ENCODE measurements at places on chromosomes 16 and 17.

DNA sequence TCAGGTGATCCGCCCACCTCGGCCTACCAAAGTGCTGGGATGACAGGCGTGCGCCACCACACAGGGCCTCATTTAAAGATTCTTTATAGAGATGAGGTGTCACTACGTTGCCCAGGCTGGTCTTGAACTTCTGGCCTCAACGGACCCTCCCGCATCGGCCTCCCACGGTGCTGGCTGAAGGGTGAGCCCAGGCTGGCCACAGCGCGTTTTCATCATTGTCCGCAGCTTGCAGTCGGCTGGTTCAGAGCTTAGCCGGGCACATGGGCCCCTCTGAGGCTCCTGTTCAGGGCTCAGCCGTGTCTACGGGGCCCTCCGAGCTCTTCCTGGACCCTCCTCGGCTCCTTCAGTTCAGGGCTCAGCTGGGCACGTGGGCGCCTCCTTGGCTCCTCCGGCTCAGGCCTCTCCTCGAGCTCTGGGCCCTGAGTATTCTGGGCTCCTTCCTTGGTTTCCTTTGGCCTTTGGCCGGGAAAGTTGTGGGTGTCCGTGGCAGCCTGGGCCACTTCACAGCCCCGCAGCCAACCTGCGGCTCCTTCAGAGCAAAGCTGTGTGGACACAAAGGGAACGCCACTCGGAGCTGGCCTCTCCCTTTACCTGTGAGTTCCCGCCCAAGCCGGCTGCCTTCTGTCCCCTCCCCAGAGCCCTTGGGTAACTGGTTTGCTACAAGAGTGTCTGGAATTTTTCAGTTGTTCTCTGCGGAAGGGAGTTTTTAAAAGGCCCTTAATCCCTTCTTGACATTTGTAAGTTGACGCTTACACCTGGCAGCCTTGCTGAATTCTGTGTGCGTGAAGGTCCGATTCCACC lies 1.2 kb upstream of the MSLN start:
- DNase-seq, result no peak

- DNase-seq, result no peak
Observed at GRCh38 chr17:44465897-44466296, 37.3 kb downstream of the GPATCH8 start.

GRCh38 chr17:12998874-12999273 lies 19.0 kb downstream of the ELAC2 start:
- no peak for DNase-seq

GRCh38 chr16:67034487-67034886 lies 5.5 kb downstream of the CBFB start:
- no peak for DNase-seq

- no peak for DNase-seq
Observed at GRCh38 chr17:61449707-61450640, 2.2 kb upstream of the TBX4 start.

DNA sequence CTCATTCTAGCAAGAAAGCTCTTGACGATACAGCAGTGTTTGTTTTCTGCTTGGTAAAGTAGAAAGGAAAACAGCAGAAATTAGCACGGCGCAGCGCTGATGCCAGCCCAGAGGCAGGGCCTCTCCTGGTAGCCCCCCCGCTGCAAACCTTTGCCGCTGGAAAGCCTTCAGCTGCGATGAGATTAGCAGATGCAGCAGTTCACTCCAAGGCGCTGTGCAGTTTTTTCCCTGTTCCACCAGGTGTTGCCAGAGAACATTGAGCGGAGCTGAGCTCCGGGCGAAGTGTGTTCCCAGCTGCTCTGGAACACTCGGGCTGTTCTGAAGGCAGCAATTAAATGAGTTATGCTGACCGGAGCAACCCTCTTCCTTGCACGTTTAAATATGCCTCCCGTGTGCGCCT lies 72.5 kb downstream of the RBFOX1 start:
- peak; percentile 54 for DNase-seq

DNA sequence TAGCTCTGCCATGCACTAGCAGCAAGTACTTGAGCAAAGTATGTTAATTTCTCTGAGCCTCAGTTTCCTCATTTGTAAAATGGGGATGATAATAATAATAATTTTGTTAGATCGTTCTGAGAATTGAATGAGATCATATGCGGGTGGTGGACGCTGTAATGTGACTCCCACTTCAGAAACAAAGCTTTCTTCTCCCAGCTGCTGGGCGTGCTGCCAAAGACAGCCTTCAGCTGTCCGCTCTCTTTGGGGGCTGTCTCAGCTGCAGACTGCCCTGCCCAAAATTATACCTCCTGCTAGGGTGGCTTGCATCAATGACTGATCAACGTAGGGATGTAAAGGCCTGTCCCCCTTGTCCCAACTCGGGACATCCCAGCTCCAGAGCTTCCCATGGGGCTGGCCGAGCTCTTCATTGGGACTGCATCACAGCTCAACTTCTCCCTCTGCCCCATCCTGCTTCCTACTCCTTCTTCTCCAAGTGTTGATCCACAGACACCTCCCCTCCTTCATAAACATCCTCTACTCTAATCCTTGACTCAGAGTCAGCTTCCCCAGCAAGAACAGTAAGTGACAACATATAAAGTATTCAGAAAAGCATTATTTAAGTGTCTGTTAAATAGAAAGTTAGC lies 30.7 kb upstream of the CDH5 start:
- DNase-seq, result peak; percentile 89

DNA sequence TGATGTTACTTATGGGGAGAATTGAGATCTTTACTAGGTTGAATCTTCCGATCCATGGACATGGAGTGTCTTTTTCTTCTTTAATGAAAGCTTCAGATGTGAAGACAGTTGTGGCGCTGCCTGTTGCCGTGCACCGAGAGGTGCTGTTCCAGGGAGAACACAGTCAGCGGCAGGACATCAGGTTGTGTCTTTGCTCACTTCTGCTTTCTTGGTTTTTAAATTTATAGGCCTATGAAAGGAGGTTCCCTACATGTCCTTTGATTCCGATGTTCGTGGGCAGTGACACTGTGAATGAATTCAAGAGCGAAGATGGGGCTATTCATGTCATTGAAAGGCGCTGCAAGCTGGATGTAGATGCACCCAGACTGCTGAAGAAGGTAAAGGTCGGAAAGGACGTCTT lies 49.8 kb downstream of the SEC14L1 start:
- no peak for DNase-seq

GRCh38 chr17:45790296-45790922 lies 6.3 kb downstream of the CRHR1 start:
- DNase-seq, result no peak

DNA sequence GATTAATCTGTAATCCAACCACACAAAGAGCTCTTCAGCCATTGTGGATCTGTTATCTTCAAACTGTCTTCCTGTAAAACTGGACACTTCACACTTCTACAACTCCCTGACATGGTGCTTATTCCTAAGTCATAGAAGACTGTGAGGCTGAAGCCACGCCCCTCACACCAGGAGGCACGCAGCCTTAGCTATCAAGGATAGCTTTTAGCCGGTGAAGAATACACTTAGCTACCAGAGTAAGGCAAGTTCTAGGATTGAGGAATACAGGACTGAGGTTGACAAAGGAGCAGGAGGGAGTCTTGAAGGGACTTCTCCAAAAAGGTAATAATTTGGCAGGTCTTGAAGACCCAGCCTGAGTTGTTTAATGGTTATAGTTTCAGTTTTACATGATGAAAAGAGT lies 79.8 kb upstream of the GAS7 start:
- no peak for DNase-seq

DNA sequence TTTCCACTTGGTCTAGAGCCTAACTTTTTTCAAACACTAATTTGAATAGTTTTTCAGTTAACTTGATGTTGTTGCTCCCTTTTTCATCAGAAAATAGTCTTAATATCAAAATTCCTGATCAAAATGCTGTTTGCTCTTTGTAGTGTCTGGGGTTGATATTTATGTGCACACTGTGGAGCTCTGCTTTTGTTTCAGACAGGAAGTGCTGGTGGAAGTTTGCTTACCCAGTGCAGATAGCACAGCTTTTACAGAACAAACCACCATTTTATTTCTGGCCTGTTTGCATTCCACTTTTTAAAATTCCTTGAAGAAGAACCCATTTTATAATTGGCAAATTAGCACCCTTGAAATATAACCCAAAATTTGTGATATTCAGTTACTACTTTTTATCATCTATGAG lies 125.4 kb downstream of the MRTFB start:
- no peak for DNase-seq

GRCh38 chr17:2710803-2711607 lies 559 bp downstream of the CLUH start:
- no peak for DNase-seq

DNA sequence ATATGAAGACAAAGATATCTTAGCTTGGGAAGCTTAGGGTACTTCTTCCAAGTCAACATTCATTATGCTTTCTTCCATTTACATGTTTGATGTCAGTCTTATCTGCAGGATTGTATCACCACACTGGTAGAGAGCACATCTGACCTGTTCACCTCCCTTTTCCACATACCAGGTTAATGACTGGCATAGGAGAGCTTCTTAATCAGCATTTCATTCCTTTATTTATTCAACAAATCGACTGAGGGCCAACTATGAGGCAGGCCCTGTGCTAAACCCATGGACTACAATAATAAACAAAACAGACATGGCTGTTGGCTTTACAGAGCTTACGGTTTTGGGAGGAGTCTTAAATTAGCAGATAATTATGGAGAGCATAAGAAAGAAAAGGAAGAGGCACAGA lies 378.1 kb upstream of the CDH11 start:
- DNase-seq, result no peak

DNA sequence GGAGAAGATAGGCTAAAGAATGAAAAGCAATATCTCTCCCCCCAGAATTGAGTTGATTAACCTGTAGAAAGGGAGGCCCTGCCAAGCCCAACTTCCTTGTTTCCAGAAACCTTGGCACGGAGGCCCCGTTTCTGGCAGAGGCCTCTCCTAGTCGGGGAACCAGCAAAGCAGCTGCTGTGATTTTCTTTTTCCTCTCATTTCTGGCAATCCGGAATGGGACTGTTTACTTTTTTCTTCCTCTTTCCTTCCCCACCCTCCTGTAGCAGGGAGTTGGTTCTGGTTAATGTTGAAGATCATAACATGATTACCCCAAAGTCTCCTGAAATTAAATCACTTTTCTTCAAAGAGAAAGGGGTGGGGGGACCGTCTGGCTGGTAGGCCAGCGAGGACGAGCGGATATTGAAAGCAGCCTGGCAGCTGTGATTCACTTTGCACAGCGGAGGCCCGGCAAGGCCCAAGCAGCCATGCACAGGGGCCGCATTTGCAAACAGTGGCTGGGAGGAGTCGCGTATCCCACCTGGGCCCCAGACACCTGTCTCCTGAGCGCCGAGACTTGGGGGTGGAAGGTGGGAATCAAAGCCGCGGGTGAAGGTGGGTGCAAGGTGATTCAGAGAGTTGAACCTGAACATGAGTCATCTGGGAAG lies 51.5 kb downstream of the NTN1 start:
- no peak for DNase-seq

DNA sequence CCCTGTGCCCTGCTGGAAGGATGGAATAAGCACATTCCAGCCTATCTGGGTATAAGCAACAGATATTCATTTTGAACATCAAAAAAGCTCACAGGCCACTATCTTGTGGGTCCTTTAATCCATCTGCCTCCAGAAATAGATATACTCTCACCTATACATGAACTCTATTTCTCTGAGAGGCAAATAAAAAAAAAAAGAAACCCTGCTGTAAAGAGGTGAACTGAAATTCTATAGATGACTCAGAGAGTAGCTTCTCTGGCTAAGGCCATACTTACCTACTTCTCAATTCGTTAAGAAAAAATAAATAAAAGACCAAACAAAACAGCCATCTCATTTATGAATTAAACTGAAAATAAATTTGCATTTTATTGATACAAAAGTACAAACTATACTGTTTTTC lies 86.3 kb downstream of the DYNLRB2 start:
- no peak for DNase-seq

GRCh38 chr17:75273977-75274708 lies 3.1 kb upstream of the MIF4GD start:
- DNase-seq, result no peak

DNA sequence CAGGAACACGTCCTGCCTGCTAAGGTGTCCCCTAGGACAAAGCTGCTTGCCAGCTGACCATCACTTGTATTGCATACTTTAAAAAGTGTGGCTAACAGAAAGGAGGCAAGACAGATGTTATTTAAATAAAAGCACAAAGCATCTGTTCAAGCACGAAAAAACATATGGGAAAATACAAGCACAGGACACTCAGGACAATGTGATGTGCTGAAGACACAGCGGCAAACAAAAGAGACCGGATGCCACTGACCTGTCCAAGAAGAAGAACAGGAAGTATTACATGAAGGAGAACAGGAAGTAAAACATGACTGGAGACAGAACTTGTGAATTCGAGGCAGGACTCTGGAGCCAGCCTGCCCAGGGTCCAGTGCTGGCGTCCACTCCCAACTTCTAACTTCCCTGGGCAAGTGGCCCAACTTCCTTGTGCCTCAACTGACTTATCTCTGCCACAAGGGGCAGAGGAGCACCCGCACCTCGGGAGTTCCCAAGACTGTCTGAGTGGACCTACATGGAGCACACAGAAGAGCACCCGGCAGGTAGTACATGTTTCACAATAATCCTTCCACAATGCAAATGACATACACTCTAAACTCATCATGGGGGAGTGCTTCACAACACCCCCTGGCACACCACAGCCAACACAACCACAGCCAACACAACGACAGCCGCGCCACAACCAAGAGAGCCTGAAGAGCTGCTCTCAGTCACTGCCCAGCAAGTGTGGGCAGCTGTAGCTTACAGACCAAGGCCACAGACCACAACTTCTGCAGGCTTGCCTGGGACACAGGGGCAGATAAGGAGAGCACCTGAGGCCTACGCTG lies 36.6 kb downstream of the ANKRD11 start:
- peak; percentile 50 for DNase-seq

- no peak for DNase-seq
Observed at GRCh38 chr16:26335236-26335853, 643.6 kb downstream of the HS3ST4 start.

GRCh38 chr16:64116151-64116550 lies 1005.7 kb downstream of the CDH11 start:
- no peak for DNase-seq

DNA sequence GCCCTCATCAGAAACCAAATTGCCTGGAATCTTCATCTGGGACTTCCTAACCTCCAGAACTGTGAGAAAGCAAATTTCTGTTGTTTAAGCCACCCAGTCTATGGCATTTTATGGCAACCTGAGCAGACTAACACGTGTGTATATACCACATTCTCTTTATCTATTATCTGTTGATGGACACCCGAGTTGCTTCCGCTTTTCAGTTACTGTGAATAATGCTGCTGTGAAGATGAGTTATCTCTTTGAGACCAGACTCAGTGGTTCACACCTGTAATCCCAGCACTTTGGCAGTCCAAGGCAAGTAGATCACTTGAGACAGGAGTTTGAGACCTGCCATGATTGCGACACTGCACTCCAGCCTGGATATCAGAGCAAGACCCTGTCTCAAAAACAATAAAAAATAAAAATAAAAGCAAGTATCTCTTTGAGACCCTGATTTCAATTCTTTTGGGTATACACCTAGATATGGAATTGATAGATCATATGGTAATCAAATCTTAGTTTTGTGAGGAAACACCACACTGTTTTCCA lies 27.2 kb upstream of the CNEP1R1 start:
- DNase-seq, result no peak

Measured in Ammon's horn (tissue), 1 donor.